ENCODE measurements at places on chromosomes 5 and 9.

- no peak for DNase-seq
Observed at GRCh38 chr5:17748941-17749340, 114.7 kb downstream of the TAF11L14 start.

- DNase-seq, result no peak
Observed at GRCh38 chr5:177468685-177469628, 4.5 kb downstream of the DBN1 start.

DNA sequence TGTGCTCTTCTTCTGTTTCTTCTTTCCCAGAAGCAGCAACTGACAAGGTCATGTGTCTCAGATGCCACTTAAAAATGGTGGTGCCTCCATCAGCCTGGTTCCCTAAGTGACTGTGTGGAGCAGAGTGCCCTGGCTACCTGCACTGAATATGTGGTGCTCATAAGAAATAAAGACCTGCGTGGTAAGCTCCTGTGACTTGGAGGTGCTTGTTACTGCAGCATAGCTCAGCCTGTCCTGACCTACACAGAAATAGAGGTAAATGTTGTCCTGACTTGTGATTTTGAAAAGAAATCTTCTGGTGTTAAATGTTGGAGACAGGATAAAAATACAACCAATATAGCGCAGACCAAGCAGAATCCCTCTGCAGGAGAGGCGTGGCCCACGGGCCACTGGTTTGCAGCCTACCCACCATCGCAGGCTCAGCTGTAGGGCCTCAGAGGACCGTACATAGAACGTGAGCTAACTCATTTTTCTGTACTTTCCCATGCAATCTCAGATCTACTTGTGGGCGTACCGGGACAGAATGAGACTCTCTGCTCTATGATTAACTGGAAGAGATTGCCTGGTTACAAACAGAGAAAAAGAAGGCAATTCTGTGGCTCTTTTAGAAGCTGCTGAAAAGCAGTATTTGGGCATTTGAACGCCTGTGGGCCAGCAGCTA lies 79.4 kb upstream of the UNC5A start:
- no peak for DNase-seq

DNA sequence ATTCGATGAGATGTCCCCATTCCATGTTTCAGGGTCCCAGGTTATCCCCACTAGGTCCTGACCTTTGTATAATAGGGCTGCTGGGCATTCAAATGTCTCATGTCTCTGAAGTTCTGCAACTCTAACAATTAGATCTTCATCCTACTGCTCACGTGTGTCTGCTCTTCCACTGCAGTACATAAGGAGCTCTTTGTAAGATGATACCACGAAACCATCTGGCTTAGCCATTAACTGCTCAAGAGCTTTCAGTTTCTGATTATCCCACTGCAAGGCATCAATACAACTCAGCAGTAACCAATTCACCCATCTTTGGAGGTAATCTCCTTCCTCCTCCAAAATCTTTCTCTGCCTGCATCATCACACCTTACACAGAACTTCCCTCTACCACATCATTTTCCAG lies 49.9 kb upstream of the PPP2CA start:
- no peak for DNase-seq

DNA sequence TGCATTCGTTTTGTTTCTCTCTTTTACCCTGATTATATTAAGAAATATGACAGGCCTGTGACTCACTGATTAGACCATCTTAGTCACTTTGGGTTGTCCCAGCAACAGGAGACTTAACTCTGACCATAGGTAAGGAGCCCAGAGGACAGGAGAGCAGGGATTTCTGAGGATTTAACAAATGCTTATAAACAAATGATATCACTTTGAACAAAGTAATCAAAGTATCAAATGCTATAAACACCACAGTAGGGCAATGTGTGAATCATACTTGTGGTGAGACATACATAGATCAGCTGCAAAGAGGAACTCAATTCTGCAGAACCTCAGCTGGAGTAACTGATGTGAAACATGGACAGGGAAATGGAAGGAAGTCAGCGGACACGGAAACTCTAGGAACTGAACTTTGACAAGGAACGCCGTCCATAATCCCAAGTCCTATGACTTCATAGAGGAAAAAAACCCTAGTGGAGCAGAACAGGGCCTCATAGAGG lies 190.6 kb upstream of the MSX2 start:
- peak; percentile 87 for DNase-seq

GRCh38 chr9:114000671-114001409 lies 77.3 kb downstream of the AMBP start:
- DNase-seq, result no peak

DNA sequence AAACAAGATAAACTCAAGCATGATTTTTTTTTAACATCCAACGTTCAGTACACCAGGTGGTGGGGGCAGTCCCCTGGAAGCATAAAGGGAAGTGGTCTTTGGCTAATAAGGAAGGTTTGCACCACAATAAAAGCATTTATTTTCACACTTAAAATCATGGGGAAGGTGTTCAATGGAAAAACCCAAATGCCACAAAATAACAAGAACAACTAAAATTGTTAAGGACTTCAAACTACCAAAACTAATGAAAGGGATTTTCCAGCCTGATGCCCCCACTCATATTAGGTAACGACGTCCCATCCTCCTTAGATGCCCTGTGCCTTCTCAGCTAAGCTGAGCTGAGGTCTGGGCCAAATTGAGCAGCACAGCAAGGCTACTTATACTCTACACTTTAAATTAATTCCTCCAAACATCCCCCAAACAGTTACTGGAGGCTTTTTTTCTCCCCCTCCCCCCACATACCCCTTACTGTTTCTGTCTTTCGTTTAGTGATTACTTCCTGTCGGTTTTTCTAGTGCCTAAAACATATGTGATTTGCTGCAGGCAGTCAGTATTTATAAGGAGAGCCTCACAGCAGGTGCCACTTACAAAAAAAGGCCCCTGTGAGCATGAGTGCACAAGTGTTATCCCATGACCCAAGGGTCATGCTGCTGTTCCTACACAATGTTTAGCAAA lies 259.7 kb upstream of the ZNF608 start:
- DNase-seq, result no peak

DNA sequence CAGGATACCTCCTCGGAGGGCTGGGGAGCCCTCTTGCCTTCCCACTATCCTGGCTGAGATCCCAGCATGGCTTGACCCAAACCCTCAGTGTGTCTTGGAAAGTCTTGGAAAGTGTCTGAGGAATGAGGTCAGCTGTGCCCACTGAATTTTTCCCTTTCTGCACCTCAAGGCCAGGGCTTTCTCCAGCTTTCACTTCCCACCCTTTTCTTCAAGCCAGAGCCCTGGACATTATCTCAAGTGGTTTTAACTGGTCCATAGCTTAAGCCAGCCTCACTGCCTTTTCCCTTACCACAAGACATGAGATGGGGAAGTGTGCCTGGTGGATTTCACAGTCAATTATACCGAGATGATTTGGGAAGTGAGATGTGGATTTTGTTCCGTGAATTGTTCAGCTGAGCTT lies 35.7 kb upstream of the LHX2 start:
- no peak for DNase-seq

DNA sequence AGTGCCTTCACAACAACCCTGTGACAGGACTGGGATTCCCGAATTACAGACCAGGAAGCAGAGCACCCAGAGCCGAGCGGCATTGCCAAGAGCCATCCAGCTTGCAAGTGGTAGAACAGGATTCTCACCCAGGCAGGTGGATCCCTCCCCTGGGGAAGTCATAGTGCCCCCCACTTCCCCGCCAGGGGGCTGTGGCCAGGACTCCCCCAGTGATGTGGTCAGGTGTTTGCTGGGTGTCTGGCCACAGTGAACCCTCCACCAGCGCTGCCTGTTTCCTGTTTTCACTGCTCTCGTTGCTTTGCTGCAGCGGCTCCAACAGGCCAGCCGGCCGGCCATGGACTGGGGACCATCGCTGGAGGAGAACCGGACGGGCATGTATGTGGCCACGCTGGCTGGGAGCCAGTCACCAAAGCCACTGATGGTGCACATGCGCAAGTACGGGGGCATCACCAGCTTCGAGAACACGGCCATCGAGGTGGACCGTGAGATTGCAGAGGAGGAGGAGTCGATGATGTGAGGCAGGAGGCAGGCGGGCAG lies 19.3 kb downstream of the SLC6A7 start:
- DNase-seq, result peak; percentile 23

DNA sequence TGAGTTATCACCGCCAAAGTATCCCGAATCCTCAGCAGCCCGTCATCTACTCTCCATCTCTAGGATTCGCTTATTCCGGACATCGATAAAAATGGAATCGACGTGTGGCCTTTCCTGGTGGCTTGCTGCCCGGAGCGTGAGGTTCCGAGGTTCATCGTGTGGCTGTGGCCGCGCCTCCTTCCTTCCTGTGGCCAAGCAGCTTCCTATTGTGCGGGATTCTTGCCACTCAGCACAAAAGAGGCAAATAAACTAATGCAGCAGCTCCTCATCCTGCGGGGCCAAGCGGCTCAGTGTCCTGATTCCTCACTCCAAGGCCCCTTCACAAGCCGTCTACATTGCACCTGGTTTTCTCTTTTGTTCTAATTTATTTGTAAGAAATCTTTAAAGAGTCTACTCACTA lies 800.9 kb downstream of the CDH9 start:
- DNase-seq, result no peak

GRCh38 chr5:136455409-136455808 lies 90.1 kb upstream of the TRPC7 start:
- no peak for DNase-seq

- DNase-seq, result no peak
Observed at GRCh38 chr5:17185349-17185748, 32.1 kb upstream of the BASP1 start.

GRCh38 chr5:129658801-129659200 lies 89.1 kb upstream of the MINAR2 start:
- DNase-seq, result no peak

DNA sequence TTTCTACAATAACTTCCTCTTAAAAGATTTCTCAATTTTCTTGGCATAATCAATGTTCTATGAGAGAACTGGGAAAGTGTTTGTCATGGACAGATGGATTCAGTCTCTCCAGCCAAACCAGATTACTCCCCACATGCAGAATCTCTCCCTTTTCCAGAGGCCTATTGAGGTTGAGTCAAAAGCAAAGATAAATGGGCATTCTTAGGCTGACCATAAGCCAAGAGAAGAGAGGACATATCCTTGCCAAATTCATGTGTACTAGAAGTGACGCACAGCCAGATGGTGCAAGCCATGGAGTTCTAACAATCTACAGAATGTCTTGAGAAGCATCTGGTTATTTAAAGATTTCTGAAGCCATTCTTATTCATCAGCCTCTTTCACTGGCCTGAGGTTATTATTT lies 2115.0 kb downstream of the MAT2B start:
- DNase-seq, result no peak

DNA sequence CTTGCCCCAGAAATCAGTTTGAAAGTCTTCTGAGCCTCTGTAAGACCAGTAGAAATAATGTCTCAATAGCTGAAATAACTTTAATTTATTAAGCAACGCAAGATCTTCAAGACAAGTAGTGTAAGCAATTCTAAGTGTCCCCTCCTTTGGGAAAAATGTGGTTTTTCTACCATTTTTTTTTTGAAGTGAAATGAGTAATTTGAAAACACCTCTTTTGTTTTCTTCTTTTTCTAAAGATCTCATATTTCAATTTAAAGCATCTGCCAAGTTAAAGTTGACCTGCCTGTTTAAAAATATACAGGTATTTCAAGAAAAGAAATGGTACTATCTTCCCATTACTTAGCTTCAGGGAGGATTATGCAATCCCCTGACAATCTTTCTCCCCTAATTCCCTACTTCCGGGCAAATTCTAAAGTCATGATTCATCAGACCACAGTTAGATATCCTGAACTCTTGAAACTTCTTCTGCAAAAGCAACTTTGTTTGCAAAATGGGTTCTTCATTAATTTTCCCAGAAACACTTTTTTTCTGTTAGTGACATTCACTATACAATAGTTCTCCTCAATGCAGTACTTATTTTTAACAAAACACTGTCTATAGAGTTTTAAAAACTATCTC lies 7.8 kb upstream of the ANXA1 start:
- DNase-seq, result peak; percentile 83

DNA sequence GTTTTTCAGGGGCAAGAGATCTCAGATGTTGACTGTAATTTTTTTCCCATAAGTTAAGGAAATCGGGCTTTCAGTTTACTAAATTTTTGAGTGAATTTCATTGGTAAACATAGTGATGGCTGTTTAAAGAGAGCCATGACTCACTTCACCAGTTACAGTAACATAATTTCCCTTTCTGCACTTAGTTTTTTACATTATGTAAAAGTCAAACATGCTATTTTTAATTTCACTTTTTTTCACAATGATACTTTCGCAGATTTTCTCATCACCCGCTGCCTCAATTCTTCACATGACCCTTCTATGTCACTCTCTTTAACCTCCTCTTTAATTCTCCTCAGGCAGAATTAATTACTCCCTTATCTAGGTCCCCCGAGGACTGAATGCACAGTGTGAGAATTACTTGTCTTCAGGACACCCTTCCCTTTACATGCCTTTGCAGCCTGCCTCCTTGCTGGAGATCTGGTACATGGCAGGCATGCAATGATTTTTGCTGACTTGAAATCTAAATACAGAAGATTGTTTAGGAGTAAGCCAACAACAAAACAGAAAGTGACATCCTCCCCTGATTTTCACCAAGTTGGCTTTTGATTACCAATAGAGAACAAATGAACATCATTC lies 217.5 kb upstream of the S1PR3 start:
- no peak for DNase-seq

DNA sequence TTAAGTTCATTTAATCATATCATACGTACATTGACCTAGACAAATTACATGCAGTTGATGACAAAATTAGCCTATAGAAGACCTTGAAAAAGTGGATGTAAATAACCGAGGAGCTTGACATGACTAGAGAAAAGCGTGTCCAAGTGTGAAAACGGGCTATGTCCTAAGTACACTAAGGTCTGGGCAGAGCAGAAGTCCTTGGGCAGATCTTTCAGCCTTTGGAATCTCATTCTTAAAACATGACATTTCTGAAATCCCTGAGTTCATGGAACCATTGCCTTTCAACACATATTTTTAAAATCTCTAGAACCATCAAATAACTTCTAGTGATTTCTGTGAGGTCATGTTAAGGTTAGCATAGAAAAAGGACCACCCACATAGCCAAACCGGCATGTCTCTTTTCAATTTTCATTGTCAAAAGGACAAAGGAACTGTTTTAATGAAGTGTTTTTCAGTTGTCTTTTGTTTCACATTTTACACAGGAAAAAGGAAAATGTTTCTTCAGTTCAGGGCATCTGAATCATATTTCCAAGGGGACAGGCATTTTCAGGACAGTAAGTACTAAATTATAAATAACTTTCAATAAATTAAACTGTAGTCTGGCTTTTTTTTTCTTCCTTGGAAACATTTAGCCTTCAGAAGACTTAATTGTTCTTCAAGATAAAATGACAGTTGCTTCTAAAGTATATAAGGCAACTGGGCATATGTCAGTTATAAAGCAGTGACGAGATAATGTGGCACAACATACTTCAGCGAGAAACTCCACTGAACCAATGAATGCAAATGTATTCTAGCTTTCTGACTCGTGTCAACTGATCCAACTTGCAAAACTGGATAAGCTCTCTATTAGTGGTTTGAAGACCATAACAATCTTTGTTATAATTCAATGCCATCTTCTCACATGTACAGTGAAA lies 416.8 kb downstream of the NFIB start:
- DNase-seq, result no peak

DNA sequence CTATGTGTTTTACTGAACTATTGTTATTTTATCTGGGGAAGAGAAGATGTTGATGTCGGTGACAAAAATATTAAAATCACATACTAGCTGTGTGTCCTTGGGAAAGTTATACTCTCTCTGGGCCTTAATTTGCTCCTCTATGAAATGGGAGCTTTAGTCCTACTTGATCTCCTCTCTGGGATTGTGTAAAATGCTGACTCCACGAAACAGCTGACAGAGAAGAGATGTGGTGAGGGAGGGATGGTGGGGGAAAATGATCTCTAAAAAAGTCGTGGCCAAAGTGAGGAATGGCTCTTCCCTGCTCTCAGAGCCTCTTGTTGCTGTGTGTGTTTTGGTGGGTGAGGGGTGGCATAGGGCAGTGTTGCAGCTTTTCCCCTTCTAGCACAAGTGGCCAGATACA lies 173.7 kb downstream of the MELK start:
- DNase-seq, result no peak
